ENCODE measurements at places on chromosomes 2 and 18.

GRCh38 chr2:3465844-3466481 is 53.4 kb downstream of the ADI1 start:
- DNase-seq: no peak

GRCh38 chr2:11498543-11499034 is 32.6 kb upstream of the E2F6 start:
- DNase-seq: no peak

DNA sequence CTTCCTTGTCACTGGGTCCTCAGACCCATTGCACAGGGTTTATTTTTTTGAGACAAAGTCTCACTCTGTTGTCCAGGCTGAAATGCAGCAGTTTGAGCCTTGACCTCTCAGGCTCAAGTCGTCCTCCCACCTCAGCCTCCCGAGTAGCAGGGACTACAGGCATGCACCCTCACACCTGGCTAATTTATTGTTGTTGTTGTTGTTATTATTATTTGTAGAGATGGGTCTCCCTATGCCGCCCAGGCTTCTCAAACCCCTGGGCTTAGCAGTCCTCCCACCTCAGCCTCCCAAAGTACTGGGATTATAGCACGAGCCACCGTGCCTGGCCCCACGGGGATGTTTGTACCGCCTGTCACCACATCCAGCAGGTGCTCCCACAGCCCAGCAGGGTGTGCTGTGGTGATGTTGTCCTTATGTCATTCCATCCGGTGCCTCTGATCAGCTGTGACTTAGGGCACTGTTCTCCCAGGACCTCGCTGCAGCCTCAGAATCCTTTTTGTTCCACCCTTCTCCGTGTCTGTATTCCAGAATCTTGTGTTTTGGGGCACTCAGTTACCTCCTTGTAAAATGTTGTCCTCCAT is 182.3 kb downstream of the INO80D start:
- DNase-seq: peak; percentile 60

- no peak for DNase-seq
Measured at GRCh38 chr2:211333377-211333776, 777.0 kb downstream of the CPS1 start.

DNA sequence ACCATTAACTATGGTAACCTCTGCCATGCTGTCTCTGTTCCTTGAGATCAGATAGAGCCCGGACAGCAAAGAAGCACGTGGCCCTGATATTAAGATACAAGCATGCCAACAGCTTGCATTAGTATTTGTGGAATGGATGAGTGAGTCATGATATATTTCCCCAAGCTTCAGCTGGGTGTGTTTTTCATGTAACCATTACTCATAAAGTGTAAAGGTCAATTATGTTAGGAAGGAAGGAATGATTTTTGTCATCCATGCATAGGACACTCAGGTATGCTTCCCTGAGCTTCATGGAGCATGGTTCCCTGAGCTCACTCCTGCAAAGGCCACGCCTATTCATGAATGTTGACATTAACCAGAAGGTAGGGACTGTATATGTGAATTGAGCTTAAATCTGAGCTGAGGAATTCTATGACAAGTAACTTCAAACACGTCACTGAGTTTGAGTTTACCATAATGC is 74.6 kb downstream of the ARL4C start:
- DNase-seq: no peak

DNA sequence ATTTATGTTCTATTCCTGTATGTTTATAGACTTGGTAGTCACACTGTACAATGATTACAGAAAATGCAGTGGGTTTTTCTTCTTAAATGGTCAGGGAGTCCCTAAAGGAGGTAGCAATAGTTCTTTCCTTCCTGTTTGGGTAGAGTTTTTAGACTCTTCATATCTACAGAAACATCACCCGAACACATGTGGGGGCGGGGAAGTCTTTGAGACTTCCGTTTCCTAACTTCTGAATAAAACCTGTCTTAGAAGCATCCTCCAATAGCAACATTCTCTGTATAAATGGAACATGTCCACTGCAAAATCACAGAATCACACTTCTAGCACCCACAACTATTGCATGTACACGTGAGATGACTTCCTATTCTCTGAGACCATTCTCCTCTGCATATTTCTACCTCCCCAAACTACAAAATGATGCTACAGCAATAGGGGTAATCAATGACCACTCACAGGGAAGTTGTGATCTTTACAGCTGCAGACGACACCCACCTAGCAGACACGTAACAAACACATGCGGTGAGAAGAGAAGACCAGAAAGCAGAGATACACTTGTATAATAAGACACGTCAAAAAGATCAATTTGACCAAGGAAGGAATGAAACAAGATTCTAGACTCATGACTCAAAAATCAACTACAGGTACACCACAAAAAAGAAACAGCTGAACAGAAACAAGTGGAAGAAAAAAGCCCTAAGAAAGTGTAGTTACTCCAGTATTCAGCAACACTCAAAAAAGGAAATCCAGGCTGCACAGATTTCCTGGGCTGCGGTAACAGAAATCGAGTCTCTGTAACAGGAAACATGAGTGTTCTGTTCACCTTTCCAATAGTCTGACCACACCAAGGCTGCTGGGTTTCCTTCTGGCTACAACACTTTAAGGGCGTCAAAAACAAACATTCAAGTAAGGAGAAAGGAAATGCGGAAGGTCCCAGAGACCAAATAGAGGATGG is 120.4 kb downstream of the ZNF516 start:
- DNase-seq: no peak

- no peak for DNase-seq
Measured at GRCh38 chr18:12907258-12907925, 23.4 kb upstream of the PTPN2 start.

- no peak for DNase-seq
Measured at GRCh38 chr2:170830166-170830565, 13.5 kb downstream of the GAD1 start.

- no peak for DNase-seq
Measured at GRCh38 chr2:214192711-214193110, 218.1 kb upstream of the VWC2L start.

DNA sequence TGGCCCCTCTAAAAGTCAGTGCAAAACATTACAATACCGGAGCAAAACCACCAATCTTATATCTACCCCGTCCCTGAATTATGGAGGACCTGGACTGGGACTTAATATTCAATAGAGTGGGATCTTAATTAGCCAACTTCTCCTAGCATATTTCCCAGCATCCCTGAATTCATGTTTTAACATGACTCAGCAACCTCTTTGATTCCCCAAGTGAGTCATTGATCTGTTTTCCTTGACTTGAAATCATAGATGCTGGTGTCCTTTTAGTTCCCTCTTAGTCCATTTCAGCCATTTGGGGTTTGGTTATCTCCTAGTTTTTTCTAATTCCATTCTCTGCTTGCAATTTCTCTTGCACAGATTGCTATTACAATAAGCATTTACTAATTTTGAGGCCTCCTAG is 677.7 kb upstream of the CELF4 start:
- no peak for DNase-seq

GRCh38 chr2:237259201-237259600 is 154.8 kb downstream of the COL6A3 start:
- DNase-seq: no peak

GRCh38 chr2:67701011-67701410 is 303.9 kb downstream of the ETAA1 start:
- DNase-seq: no peak

DNA sequence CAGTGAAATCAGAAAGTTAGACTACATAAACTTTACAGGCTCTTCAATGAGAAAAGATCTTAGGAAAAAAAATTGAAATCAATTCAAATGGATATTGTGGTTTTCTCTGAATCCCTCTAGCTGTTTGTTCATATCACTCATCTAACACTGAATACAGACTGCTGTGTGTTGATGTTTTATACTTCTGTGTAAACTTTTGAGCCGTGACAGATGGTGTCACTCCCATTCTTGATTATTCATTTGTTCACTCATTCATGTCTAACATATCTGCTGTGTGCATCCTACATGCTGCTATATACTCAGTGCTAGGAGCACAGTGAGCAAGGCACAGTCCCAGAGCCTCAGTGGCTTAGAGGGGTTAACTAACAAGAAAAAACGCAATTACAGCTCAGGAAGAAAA is 12.6 kb downstream of the KLHL23 start:
- no peak for DNase-seq

GRCh38 chr2:168767258-168767657 is 35.2 kb upstream of the NOSTRIN start:
- no peak for DNase-seq

GRCh38 chr2:111652038-111652437 is 232.0 kb downstream of the ANAPC1 start:
- DNase-seq: no peak

DNA sequence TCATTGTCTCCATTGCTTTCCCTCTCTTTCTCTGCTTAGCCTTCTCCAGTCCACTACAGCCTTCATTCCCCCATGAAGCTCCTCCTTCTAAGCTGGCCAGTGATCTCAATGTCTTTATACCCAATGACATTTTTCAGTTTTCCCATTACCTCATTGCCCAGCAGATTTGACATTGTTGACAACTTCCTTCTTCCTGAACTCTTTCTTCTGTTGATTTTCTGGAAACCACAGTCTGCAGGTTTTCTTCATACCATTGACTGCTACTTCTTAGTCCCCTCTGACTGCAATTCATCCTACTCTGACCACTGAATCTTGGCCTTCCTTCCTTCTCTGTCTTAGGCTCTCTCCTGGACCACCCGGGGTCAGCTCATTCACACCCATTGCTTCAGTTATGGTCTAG is 22.9 kb upstream of the SPP2 start:
- DNase-seq: no peak

DNA sequence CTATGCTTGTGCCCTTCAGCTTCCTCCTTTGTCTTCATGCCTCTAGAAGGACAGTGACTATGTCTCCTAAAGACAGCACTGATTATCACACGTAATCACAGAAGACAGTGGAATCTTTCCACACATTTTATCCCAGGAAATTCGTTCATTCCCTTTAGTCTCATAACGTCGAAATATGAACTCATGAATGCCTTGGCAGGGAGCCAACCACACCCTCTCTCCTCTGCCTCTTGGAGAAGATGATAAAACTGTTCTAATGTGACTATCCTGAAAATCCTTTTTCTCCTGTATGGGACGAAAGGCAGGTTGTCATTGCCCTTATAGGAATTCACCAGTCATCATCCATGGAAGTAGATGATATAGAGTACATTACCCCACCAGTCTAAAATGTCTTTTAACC is 726.6 kb upstream of the FANCL start:
- DNase-seq: no peak

DNA sequence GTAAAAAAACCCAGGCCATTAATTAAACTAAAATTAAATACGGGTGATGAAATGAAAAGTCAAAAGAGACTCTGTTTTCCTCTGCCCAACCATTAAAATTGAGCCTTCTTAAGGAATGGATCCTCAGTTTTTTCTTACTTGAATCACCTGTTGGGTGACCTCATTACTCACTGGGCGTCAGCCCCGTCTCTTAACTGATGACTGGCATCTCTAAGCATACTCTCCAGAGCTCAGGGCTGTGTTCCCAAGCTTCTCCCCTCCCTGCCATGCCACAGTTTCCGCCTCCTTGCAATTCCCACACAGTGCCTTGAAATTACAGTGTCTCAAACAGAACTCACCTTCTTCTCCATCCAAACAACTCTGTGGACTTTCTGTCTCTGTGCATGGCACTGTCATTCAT is 421.1 kb upstream of the CELF4 start:
- DNase-seq: no peak

DNA sequence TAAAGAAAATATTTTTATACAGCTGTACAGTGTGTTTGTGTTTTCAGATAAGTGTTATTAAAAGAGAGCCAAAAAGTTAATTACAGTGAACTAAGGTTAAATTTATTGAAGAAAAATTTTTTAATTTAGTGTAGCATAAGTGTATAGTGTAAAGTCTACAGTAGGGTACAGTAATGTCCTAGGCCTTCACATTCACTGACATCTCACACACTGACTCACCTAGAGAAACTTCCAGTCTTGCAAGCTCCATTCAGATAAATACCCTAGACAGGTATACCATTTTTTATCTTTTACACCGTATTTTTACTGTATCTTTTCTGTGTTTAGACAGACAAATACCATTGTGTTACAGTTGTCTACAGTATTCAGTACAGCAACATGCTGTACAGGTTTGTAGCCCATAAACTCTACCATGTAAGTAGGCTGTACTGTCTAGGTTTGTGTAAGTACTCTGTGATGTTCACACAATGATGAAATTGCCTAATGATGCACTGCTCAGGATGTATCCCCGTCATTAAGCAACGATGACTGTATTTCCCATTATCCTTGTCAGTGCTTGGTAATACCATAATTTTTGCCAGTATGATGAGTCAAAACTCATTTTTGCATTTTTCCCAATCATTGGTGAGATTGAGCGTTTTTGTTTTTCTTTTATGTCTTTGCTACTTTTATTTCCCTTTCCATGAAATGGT is 48.2 kb upstream of the B3GNT2 start:
- DNase-seq: no peak

DNA sequence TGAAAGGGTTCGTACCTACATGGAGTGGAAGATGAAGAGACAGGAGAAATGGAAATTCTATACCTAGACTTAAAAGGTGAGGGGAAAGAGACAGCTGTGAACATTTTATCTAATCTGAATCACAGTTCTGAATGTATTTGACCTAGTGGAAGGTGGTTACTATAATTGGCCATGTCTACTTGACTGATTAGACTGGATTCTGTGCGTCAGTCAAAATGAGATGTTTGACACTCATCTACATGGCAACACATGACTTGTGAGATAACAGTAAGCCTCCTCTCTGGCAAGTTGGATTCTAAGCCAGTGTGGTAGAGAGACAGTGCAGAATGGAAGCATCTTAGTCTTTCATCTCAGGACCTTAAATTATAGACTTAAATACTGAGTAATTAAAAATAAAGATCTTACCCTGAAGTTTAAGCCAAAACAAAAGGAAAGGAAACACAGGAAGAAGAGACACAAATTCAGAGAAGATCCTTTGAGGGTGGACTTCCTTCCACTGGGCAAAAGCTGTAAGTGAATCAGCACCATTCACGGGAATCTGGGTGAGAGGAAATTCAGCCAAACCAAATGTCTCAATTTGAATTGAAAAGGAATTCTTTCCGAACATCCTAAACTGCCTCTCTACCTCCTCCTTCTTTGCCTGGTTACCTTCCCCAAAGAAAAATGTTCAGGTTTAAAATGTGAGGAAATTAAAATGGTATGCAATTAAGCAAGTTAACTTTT is 121.6 kb downstream of the EHBP1 start:
- no peak for DNase-seq

GRCh38 chr2:111105926-111106325 is 14.8 kb upstream of the BCL2L11 start:
- DNase-seq: no peak

DNA sequence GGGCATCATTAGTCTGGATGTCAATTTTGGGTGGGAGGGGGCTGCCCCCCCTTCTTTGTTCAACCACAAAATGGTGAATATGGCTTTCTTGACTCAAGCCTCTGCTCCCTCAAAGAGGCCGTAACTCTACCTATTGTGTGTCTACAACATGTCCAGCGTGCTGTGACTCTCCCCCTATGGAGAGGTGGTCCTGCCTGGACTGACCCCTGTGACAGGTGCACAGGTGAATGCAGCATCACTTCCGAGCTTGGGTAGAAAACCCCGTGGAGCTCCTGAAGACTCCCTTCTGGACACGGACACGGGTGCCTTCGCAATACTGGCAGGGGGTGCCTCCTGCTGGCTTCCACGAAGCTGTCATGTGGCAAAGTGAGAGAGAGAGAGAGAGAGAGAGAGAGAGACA is 397.8 kb downstream of the GALR1 start:
- no peak for DNase-seq

GRCh38 chr2:27205206-27205605 is 6.6 kb upstream of the ATRAID start:
- DNase-seq: no peak

Measured in iPS-NIHi11 (cell line).